ENCODE measurements at places on chromosomes 16 and 17.

GRCh38 chr17:29699283-29699682 is 76.6 kb upstream of the CORO6 start:
- no peak for DNase-seq

DNA sequence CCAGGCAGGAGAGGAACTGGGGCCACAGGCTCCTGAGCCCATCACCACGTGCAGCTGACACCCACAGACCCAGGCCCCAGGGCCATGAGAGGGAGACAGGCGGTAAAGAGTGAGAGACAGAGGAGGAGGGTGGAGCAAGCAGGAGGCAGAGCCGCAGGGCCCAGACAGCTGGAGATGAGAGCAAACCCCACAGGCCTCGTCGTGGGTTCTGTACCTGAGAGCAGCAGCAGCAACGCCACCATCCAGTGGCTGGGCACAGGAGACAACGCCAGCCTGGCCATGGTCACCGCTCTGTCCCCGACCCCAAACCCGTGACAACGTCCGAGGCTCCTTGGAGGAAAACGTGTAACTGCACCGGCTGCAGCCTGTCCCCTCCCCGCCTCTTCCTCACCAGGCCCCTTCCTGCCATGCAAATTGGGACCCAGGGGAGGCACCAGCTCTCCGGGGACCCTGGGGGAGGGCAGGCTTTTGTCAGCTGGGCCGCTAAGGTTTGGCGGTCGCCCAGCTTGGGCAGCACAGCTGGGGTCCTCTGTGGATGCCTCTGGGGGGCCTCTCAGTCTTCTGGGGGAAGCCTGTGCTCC is at the start of gene CD79B:
Gene CD79B, minus strand, starts transcription at position 351 of the 581 bp plus-strand sequence. Its CDS starts 70 bp downstream, at position 281.
- no peak for DNase-seq

GRCh38 chr16:72970656-72971055 is 77.3 kb downstream of the ZFHX3 start:
- DNase-seq: no peak

DNA sequence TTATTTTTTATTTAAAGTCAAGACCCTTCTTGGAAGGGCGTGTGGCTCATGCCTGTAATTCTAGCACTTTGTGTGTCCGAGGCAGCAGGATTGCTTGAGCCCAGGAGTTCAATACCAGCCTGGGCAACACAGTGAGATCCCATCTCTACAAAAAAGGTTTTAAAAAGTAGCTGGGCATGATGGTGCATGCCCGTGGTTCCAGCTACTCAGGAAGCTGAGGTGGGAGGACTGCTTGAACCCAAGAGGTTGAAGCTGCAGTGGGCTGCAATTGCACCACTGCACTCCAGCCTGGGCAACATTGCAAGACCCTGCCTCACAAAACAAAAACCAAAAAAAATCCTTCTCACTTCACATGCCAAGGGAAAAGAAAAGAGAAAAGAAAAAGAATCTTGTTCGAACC is 29.6 kb downstream of the MINK1 start:
- DNase-seq: no peak

DNA sequence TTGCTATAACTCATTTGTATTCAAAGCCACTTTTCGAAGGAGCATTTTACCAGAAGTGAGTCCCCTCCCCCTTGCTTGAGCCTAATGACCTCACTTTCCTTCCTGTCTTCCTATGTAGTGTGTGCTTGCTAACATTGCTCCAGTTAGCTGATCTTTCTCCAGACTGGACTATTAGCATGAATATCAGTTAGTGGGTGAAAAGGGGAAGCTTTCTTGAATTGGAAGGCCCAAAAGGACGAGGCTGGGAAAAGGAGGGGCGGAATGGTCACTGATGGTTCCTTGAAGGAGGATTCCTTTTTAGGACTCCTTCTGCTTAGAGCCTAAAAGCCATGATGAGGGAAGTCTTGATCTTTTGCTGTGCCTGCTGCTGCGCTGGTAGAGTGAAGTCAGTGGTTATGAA is 11.9 kb downstream of the MAP3K3 start:
- DNase-seq: no peak

DNA sequence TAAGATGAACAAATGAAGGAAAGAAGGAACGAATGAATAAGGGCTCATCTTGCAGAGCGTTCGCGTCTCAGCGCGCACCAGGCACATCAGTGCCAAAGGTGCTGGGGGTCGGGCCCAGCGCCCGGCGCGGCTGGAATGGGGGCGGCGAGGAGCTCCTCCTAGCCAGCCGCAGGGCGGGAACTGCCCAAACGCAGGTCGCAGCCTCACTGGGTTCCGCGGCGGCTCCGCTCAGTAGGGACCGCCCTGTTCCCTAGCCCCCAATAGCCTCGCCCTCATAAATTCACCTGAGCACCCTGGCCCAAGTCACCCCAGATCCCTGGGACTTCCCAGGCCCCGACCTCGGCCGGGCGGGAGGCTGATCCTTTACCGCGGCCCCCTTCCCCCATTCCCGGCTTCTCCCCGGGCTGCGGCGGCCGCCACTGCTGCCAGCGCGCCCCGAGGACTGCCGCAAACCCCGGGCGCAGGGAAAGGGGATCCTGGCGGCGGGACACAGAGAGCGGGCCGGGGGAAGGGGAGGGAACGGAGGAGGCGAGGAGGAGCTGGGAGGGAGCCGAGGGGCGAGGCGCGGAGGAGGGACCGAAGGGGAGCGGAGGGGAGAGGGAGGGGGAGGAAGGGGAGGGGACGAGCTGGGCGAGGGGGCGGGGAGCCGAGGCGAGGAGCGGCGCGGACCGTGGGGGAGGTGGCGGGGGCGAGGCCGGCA is 377 bp upstream of the CRHR1 start:
- DNase-seq: no peak

DNA sequence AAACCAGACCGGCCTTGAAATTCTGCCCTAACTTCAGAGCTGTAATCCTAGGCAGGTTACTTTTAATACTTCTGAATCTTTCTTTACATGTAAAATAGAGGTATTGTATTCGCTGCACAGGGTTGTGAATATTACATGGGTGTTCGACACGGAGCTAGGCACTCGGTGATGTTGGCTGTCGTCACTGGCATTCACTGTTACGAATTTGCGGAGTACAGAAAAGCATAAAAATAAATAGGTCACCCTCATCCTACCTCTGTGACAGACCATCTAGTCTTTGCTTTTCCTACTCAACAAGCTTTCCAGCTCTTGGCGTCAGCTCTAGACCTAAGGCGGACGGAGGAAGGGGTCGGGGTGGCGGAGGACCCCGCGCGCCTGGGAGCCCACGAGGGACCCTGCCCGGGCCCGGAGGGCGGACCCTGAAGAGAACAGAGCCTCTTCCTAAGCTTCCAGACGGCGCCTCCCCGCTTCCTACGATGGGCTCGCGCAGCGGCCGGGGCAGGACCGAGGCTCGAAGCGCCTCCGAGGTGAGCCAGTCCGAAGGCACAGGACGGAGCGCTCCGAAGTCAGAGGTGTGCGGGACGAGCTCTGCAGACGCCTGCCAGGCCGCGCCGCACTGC is 879 bp upstream of the SPG7 start:
- no peak for DNase-seq

- DNase-seq: no peak
These were observed 45.7 kb upstream of the MRPS23 start for GRCh38 chr17:57895382-57896060.

DNA sequence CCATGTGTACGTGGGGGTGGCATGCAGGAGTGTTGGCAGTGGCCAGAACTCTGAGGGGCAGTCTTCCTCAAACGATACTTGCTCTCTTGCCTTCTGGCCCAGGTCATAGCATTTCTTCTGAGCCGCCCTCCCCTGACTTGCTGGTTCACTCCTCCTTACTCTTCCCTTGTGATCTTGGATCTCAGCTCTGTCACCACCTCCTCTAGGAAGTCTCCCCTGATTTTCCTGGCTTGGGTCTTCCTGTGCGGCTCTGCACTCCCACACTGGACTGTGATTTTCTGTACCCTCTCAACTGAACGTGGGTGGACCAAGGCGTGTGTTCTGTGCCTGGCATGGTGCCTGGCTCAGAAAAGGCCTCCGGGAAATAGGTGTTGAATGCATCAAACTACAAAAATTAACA is 2.9 kb downstream of the EPN3 start:
- DNase-seq: no peak

DNA sequence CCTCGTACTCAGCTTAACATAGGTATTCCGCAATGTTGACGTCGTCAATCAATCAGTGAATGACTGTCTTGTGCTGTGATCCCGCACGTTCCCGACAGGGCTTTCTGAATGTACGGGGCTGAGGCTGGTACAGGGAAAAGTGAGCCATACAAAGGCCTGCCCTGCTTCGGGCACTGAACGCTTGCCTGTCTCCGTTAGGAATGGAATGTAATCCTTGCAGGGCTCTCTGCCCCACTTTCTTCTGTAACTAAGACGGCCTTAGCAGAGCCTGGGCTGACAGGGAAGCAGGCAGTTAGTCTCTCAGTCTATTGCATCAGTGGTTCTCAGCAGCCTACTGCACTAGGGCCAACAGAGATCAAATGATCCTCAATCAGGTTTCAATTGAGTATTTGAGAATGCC is 16.2 kb upstream of the MYH3 start:
- no peak for DNase-seq

DNA sequence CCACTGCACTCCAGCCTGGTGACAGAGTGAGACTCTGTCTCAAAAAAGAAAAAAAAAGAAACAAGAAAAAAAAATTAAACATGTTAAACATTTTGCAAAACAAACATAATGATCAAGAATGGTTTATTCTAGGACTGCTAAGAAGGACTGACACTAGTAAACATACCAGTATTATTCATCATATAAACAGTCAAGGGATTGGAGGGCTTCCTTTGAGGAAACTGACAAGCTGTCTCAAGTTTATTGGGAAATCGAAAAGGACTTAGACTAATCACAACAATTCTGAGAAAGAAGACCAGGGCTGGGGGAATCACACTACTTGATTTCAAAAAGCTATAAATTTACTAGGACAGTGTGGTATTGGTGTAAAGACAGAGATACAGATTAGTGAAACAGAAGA is 75.5 kb downstream of the MYH10 start:
- no peak for DNase-seq

- no peak for DNase-seq
These were observed 55.1 kb upstream of the GSG1L start for GRCh38 chr16:28118637-28119036.

DNA sequence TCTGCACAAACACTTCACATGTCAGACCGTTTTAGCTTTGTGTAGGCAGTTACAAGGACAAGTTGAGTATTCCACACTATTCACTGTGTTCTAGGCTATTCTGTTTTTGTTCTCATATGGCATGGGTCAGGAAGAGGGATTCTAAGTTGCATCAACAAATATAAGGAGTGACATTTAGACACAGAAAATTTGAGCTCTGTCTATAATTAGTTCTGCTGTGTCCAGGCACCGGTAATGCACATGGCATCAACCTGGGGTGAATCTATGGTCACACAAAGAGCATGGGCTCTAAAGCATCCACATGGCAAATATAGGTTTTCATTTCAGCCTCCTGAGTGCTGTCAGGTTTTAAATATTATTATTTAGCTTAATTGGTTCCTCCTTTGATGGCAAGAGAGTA is 130.4 kb upstream of the PMFBP1 start:
- DNase-seq: no peak

- no peak for DNase-seq
These were observed 344.9 kb downstream of the CPPED1 start for GRCh38 chr16:12458591-12459358.

GRCh38 chr17:8337802-8338752 is 1.6 kb upstream of the ODF4 start:
- DNase-seq: no peak

DNA sequence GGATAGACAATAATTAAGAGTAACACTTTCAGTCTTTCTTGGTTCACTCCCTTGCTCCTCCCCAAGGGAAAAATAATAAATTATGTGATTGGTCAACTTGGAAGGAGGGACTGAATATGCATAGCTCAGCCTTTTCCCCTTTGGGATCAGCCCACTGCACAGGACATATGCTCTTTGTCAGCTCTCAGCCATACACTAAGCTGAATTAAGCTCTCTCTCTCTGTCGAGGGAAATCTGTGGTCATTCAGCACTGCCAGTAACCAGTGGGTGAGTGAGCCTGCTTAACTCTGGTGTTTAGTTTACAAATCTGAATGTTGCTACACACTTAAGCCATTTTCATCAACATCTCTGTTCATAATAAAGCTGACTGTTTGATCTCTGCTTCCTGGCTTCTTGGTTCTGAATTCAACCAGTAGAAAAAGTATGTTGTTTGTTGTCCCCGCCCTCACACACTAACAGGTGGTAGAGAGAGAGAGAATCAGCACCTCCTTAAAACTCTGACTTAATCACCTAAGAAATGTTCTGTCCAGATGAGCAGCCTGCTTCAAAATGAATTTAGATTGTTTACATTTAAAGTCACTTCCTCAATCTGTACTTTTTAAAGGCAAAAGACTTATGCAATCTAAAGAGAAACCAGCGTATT is 102.3 kb upstream of the C17orf78 start:
- DNase-seq: no peak

GRCh38 chr16:23353440-23353839 is 51.3 kb downstream of the SCNN1B start:
- no peak for DNase-seq

GRCh38 chr17:16943032-16943352 is 28.9 kb downstream of the TNFRSF13B start:
- no peak for DNase-seq

- no peak for DNase-seq
These were observed 18.6 kb downstream of the SETD6 start for GRCh38 chr16:58533751-58534470.

DNA sequence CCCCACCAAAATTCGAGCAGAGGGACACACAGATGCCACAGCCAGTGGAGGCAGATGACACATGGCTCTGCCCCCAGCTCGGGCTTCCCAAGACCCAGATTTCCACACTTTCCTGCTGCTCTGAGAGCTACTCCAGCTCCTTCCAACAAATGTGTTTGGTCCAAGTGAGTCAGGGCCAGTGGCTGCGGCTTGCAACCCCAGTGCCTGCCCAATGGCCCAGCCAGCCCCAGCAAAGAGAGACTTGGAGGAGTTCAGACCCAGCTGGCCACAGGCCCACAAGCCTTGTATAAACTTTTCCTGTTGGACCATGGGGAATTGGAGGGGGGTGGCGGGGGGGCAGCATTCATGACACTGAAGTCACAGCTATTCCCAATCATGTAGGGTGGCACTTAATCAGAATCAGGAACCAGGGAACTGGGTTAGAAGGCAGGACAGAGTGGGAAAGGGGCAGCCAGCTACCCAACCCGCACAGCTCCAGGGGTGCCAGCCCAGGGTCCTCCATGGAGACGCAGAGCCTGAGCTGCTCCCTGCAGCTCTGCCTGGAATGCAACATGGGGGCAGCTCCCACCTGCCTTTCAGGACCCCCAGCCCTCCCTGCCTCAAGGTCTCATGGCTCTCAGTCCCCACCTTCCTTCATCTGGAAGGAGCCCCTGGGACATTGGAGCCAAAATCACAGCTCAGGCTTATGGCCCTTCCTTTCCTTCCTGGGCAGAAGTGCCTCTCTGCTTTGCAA is 17.5 kb upstream of the C16orf78 start:
- DNase-seq: no peak

All from SW 1271 (cell line).